Body of pancreas (tissue), 4 donors: ENCODE measurements at places on chromosomes 7 and 10.

DNA sequence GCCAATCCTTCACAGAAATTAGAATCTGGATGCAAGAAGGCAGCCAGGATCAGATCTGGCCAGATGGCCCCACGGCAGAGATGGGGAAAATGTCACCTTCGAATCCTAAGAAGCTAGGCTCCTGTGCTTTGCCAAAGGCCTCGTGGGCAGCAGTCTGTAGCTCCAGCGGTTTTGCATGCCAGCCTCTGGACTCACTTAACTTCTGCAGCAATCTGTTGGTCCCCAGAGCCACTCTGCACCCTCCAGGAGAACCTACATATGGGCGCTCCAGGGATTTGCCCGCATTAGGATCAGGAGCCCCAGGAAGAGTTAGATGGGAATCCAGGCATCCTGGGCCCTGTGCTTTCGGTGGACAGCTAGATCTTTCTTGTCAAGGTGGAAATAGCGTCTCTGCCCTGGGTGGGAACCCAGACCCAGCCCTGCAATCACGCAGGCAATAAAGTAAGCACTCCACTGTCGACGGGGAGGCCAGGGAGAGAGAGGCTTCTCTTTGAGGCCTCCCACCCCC is 10.1 kb upstream of the HOXA13 start:
- no peak for DNase-seq

GRCh38 chr10:130438861-130439260 is 302.7 kb downstream of the GLRX3 start:
- no peak for DNase-seq

DNA sequence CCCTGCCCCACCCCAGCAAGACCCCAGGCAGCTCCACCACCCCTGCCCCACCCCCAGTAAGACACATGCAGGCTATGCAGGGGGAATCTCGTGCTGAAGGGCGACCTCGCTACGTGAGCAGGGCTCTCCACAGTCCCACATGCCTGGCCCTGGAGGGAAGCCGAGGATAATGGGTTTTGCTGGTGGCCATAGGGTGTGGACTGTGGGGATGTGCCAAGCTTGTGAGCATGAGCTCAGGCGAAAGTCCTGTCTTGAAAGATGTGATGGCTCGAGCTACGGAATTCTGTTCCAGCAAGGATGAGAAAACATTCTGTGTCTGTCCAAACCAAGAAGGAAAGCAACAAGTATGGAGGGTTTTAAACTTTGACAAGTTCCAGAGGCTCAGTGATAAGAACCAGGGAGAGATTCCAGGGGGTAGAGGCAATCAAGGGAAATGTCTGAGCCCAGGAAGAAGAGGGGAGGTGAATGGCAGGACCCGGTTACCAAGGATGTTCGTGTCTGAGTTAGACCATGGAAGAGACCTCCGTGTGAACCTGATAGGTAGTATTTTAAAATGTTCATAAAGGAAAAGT is 63.1 kb downstream of the PYROXD2 start:
- DNase-seq, result no peak

- no peak for DNase-seq
Observed at GRCh38 chr10:55160655-55161283, 359.7 kb upstream of the PCDH15 start.

GRCh38 chr7:45588466-45588865 is 14.3 kb downstream of the ADCY1 start:
- no peak for DNase-seq
